ENCODE measurements at places on chromosomes 4 and X.

DNA sequence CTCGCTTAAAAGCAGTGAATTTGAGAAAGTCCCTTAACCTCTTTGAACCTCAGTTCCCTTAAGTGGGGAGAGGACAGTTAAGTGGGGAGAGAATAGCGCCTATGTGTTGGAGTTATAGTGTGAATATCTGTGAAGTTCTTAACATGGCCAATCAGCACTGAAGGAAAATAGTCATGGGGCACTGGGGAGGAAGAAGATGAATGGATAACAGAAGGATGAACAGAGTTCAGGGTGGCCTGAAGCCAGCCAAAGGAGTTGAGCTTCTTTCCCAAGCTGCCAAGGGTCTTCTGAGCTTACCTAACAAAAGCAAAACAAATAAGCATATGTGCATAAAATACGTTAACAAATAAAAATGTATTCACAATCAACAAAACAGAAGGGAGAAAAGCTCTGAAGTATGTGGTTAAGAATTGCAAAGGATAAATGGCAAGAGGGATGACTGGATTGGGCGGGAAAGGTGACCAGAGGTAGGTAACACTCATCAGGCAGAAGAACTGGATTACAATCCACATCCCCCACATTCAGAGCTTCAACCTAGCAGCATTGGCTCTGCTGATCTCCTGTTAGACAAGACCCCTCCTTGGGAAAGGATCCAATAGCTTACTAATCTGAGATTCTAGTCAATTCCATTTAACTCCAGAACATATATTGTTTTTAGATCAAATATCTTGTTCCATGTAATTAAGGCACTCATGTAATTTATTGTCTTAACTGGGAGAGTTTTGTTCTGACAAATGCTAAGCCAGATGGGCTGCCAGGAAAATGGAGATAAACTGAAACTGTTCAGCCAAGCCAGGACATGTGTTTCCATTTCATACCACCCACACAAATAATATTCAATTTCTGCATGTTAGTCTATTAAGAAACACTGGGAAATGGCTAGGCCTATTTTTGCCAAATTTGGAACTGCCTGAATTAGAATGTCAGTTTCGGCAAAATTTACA lies 221.2 kb downstream of the LDB2 start:
- DNase-seq: no peak

- DNase-seq: no peak
These were observed 31.3 kb downstream of the IGFBP7 start for GRCh38 chr4:57078685-57079521.

DNA sequence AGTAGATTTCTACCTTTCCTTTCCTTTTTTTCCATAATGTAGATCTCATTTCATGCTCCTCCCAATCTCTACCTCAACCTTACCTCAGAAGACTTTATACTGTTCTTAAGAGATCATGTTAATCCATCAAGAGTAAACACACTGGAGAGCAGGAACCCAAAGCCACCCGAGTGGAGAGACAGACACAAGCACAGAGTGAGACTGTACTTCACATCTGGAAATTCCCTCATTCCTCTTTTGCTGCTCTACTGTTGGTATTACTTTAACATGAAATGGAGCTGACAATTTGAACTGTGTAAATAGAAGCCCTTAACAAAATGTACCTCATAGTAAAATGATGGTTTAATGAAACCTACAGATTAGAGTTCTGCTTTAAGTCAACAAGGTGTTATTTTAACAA lies 105.7 kb upstream of the RASGEF1B start:
- DNase-seq: no peak

DNA sequence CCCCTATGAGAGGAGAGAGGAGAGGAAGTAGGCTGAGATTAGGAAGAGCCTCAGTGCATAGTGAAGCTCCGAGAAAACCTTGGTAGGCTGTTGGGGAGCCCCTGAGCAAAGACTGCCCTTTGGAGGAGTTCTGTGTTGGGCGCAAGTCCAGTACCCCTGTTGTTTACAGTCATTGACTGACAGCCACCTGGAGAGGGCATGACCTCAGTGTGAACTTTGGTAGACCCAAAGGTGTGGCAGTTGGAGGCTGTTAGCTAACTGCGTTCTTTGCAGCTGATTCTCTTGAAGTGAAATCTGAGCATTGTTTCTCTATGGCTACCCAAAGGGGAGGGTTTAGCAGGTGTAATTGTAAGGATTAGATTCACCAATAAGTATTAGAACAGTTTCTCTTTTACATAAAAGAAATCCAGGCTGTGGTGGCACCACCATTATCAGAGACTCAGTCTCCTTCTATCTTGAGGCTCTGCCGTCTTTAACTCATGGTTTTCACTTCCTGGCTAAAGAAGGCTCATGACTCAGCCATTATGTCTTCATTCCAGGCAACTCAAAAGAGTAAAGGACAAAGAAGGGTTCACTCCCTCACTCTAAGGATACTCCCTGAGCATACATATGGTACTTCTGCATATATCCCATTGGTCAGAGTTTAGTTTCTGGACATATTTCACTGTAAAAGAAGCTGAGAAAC lies 33.4 kb downstream of the ANXA3 start:
- DNase-seq: no peak

DNA sequence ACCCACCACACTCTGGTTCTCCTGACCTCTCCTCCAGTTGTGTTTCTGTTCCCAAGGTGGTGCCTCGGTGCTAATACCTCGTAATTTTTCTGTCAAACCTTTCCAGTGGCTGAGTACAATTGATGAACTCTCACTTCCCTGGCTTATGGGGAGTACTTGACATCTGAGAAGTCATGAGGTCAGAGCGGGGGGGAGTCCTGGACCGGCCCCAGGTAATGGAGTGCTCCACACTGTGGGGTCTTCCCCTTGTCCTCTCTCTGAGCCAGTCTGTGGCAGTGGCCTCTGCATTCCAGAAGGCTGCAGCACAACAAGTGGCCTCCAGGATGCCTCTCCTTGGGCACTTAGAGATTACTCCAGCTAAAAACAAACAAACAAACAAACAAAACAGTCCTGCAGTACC lies 122.5 kb upstream of the TRIM2 start:
- DNase-seq: no peak

GRCh38 chr4:122005064-122005755 lies 53.4 kb upstream of the TRPC3 start:
- DNase-seq: no peak

DNA sequence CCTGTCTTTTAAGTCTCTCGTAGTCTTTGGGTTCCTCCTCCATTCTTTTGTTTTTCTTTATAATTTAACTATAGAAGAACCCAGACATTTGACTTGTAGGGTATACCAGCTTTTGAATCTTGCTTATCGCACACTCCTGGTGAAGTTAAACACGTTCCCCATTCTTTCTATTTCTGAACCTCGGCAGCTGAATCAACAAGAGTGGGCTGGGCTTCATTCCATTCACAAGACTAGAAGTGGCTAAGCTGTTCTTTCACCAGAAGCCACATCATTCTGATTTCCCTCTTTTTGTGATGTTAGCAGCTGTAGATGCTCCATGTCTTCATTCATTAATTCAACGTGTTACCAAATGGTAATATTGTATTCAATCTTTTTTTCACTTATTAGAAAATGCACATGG lies 167.9 kb downstream of the CORIN start:
- DNase-seq: no peak

- no peak for DNase-seq
These were observed 219.0 kb upstream of the CPEB2 start for GRCh38 chr4:14783011-14783877.

GRCh38 chrX:125205133-125205917 lies 114.3 kb upstream of the TEX13C start:
- DNase-seq: peak; percentile 43

DNA sequence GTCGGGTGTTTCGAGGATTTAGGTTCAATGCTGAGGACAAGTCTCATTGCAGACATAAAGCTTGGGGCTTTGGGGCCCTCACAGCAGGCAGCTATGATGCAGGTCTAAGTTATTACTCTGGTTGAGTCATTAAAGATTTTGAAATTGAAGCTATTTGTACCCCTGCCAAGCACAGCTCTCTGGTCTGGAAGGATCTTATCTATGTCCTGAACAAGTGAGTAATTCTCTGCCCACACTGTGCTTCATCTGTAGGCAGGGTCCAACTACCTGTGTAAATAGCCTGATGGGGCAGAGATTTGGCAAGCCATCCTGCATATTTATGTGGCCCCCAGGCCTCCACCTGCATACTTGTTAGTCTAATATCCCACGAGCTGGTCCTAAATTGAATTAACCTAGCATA lies 41.4 kb upstream of the MAGEA4 start:
- DNase-seq: no peak

- DNase-seq: no peak
These were observed 64.3 kb upstream of the GABRE start for GRCh38 chrX:152038804-152039203.

DNA sequence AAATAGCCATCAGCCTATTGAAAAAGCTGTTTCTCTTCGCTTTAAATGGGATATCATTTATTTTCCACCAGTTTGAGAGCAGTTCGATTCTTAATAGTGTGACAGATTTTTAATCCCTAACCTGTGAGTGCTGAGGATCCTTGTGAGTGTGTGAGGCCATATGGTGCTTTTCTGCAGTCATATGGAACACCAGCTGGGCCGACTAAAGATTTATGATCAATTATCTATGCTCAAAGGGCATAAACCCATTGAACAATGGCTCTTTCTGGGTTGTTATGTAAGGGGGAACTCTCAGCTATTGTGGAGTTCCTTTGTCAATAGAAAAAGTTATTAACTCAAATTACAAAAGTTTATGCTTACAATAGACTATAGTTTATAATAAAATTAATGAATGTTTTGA lies 1003.6 kb downstream of the FAT4 start:
- DNase-seq: no peak

DNA sequence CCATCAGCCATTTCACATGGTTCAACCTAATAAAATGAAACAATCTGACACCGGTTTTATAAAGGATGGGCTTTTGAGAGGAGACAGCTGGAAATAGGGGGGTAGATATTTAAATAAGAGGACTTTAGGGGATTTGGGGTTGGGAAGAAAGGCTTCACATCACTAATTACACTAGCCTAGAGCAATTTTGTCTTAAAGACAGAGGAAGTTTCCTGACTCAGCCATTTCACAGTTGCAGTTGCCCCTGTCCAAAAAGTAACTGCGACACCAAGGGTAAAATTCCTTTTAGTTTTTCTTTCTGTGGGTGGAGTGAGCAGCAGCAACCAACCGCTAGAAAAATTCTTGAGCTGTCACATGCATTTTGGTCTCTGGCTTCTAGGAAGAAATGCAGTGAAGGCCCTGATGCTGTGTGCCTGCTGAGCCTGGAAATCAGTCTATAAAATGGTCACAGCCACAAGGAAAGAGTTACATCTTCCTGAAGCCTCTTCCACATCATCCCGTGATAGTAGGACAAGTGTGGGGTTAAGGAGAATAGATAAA lies 233.6 kb downstream of the ZNF674 start:
- DNase-seq: no peak

DNA sequence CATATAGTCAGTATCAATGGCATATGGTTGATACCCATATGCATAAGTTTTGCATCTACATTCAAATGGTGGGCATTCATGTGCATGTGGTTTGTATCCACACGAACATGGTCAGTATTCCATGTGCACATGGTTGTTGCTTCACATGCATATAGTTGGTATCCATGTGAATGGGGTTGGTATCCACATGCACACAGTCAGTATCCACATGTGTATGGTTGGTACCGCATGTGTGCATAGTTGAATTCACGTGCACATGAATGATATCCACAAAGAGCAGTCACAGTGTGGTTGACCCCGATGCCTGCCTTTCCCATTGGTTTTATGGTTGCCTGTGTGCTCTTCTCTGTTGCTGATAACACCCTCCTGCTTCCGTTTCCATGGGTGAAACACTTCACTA lies 427.9 kb downstream of the STIM2 start:
- no peak for DNase-seq

DNA sequence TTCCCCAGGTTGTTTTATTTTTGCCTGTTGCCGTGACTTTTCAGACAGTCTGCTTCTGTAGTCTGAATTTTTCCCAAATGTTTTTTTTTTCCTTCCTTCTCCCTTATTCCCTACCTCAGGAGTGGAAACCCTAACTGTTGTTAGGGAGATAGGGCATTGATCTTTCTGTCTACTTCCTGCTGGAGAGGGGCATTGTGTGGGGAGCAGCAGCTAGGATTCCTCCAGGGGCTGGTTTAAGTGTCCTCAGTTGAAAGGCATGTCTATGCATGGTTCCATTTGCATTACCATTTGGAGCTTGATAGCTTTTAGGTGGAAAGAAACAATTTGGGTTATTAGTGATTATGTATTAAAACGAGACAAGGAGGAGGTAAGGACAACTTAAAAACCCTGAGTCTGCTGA lies 383.9 kb downstream of the DCAF12L2 start:
- DNase-seq: no peak

DNA sequence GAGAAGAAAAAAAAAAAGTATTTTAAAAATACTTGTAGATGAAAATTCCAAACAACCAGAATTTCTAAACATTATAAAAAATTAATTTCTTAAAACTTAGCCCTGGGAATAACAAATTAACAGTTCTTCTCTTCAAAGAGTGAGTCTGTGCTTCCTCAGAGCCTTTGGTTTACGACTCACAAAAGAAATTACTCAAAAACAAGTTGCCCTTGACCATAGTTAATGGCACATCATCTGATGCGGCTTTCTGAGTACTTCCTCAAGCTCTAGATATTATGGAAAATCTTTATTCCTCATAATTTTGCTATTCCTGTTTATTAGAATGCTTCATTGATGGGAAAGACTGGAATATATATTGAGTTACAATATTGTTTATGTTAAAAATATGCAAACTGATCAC lies 23.7 kb downstream of the TAPT1 start:
- DNase-seq: no peak

DNA sequence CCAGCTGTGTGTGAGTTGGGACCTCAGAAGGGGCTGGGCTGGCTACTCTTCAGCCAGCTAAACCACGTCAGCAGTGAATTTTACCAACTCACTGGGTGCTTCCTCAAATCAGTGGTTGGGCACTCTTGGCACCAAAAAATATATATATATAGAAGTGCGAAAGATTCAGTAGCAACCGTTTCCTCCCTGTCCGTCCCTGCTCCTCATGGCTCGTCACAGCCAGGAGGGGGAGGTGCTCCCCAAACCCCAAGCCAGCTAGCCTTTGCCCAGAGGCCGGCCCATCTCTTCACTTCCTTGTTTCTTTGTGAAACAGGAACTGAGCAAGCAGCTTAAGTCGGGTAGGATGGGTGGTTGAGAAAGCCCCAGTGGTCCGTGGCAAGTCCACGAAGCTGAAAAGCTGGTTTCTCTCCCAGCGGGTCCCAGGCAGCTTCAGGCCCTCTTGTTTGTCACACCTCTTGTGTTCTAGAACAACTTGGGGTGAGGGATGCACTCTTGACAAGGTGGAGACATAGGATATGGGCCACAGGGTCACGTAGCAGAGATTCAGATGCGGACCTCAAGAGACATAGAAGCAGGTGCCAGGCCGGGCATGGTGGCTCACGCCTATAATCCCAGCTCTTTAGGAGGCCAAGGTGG lies 6.8 kb upstream of the SASH3 start:
- no peak for DNase-seq

DNA sequence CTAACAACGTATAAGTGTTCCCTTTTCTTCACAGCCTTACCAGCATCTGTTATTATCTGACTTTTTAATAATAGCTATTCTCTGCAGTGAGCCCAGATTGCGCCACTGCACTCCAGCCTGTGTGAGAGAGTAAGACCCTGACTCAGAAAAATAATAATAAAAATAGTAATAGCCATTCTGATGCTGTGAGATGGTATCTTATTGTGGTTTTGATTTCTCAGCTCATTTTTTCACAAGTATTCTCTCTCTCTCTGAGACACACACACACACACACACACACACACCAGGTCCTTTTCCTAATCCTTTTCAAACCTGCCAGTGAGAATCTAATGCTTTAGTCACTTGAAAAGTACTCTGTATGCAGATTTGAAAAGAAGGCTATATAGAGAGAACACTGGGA lies 89.8 kb downstream of the CHIC2 start:
- DNase-seq: no peak

GRCh38 chrX:40147126-40147952 lies 49.6 kb upstream of the BCOR start:
- DNase-seq: no peak

Measured in nucleus accumbens (tissue), 56 donors.